ENCODE measurements at places on chromosomes 4 and X.

- no peak for DNase-seq
Measured at GRCh38 chr4:105057370-105058105, 89.1 kb upstream of the TET2 start.

GRCh38 chr4:76498550-76498949 is 63.5 kb downstream of the SHROOM3 start:
- DNase-seq: no peak

DNA sequence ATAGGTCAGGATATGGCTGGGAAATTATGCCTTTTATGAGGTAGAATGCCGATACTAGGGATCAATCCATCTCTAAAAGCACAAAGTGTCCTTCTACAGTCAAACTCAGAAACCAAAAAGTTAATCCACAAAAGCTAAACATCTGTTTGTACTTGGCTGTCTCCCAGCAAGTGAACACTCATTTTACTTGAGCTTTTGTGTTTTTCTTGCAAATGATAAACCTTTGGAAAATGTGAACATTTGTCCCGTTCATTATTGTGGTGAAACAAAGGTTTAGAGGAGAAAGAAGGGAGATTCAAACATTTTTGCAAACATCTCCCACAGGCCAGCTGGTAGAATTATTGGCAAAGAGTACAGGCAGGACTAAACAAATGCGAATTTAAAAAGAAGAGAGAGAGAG is 300.6 kb upstream of the SPANXN1 start:
- DNase-seq: no peak

DNA sequence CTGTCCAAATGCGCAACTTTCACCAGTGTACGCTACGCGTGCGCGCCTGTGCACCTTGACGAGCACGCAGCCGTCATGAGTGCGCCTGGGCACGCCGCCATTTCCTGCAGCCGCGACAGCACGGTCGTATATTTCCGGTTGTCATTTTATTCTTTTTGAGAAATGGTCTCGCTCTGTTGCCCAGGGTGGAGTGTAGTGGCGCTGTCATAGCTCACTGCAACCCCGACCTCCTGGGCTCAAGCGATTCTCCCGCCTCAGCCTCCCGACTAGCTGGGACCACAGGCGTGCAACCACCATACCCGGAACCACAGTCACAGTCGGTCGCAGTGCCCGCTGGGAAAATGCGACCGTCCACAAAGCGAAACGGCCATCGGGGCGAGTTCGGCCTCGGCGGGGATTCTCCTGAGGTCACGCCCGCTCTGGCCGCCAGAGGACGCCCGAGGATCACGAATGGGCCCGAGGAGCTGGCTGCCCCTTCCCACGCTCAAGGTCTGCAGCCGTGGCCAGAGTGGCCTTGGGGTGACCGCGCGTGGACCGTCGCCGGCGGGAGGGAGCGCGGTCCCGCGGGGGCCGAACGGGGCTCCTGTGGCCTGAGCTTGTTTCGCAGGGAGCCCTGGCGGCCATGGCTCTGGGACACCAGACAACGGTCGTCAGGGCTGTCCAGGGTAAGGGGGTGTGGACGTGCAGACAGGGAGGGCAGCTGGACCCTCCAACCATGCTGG is 23.7 kb upstream of the PNMA3 start:
- DNase-seq: peak; percentile 61

GRCh38 chrX:53233536-53233935 is 8.5 kb upstream of the KDM5C start:
- DNase-seq: no peak

DNA sequence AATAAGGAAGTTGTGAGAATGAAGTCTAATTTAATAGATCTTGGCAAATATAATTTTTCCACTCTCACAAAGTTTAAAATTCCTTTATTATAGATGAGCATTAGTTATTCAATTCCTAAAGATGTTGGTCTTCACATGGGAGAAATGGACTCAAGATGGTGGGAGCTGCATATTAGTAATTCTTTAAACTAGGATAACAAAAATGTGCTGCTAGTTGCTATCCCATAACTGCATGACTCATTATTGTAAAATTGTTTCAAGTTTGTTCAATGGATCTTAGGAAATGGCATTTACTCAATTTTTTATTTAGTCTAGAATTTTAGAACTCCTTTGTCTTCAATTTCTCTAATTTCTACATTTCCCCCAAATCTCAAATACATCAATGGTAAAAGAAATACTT is 155.8 kb downstream of the ATP10D start:
- DNase-seq: no peak

Data from T-helper 2 cell treated with Interferon-gamma antibody and Interleukin-4, amounts not matched to agents 5 μg/mL and 100 μg/mL, for 36 hours (primary cell).